ENCODE measurements at places on chromosomes 3 and 15. TPM values are rescaled to one million over a fixed set of nuclear protein-coding genes. Genes with fewer than 3 reads are reported as not detected.

GRCh38 chr3:17423786-17424536 lies 318.5 kb downstream of the TBC1D5 start:
- DNase-seq: no peak

GRCh38 chr3:57910990-57911389 lies 97.2 kb upstream of the FLNB start:
- no peak for DNase-seq

GRCh38 chr15:95457520-95457919 lies 873.0 kb upstream of the NR2F2 start:
- no peak for DNase-seq

DNA sequence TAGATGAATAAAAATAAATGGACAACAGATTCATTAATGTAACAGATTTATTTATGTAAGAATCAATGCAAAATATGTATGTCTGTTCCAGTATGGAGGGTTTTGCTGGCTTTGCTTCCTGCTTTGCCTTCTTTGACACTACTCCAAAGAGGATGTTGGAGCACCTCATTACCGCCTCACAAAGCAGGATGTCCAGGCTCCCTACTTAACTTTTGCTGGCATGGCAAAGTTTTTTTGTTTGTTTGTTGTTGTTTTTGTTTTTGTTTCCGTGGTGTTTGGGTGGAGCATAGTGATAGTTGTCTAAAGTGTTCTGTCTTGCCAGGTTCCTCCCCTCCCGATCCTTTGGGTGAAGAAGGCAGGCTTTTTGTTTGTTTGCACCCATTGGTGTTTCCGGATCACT lies 38.7 kb downstream of the DIPK2A start:
- DNase-seq: no peak

GRCh38 chr15:58517682-58518525 lies 86.1 kb downstream of the LIPC start:
- DNase-seq: no peak

- DNase-seq: no peak
These were observed 108.6 kb upstream of the AADACL2 start for GRCh38 chr3:151625086-151625485.

GRCh38 chr3:182527745-182528144 lies 265.6 kb upstream of the ATP11B start:
- peak; percentile 34 for DNase-seq

GRCh38 chr3:139473155-139473771 lies 3.1 kb downstream of the RBP2 start:
- no peak for DNase-seq

DNA sequence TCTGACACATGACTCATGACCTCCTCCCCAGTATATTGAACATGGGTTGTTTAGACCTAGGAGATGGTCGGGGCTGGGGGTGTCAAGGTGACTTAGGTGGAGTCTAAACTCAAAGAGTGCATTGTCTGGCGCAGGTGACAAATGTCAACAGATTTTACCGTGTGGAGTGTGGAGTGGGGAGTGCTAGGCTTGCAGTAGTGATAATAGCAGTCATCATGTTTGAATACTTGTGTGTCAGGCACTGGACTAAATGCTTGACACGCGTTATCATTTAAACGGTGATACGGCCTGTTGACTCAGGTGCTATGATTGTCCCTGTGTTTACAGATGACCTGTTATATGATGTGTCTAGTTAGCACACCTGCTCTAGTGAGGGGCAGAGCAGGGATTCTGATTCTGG lies 30.8 kb downstream of the MUC20 start:
- DNase-seq: no peak

- no peak for DNase-seq
These were observed 196.6 kb upstream of the IL12A start for GRCh38 chr3:159792070-159792469.

DNA sequence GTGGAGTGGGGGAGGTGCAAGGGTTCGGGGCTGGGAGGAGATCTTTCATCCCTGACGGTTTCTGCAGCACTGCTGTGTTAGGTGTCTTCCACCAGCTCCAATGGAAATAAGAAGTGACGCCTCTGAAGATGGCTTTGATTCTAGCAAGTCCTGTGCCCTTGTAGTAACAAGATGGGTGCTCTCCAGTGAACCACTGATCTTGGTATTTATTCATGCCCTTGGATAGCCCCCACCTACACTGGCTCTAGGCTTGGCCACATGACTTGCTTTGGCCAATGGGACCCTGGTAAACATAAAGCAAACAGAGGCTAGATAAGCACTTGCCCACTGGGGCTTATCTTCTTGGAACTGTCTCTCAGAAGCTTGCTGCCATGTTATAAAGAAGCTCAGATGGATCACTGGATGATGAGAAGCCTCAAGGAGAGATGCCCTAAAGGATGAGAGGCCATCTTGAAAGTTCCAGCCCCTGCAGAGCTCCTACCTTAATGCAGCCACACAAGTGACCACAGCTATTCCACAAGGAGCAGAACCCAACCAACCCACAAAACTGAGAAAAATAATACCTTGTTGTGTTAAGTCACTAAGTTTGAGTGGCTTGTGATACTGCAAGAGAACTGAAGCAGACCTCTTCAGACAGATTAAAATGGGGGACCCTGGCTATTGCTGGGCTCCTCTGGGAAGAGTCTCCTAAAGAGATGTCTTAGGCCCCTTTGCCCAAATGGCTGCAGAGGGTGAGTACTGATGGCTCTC lies 137.9 kb downstream of the PDCD6IP start:
- peak; percentile 53 for DNase-seq

- DNase-seq: no peak
These were observed 3.5 kb downstream of the MECOM start for GRCh38 chr3:169659820-169660674.

The SH2D7 gene
- not detected for total RNA-seq

The SPSB4 gene
- total RNA-seq: 2.4 TPM

The LMLN gene
- 4.6 TPM for total RNA-seq

The ZNF385D gene
- total RNA-seq: 8.1 TPM

The ATP2B2 gene
- total RNA-seq: 0.75 TPM

The INSYN1 gene
- total RNA-seq: 26.4 TPM

The LRRK1 gene
- 11.3 TPM for total RNA-seq

The SERPINI2 gene
- not detected for total RNA-seq

The NDUFB5 gene
- 62.7 TPM for total RNA-seq
